ENCODE measurements at places on chromosomes 5 and 9. TPM values are rescaled to one million over a fixed set of nuclear protein-coding genes. Genes with fewer than 3 reads are reported as not detected.
A peak's percentile ranks its signal among the peaks of the same experiment; 100 is the strongest.

UBAP2 gene
- total RNA-seq, result 50.0 TPM

GRCh38 chr9:5554254-5554653 lies 43.9 kb downstream of the PDCD1LG2 start:
- H3K36me3 ChIP-seq, result no peaks in the 10 kb centered on the region
- H3K4me3 ChIP-seq, result no peak overlapping the region
- no peak for DNase-seq
- peaks cover 26% of the 10 kb centered on the region for H3K4me1 ChIP-seq
- no peak overlapping the region for H3K27ac ChIP-seq

GRCh38 chr5:154249826-154250225 lies 59.3 kb downstream of the GALNT10 start:
- no peak for DNase-seq
- no peaks in the 10 kb centered on the region for H3K36me3 ChIP-seq
- H3K4me3 ChIP-seq, result no peak overlapping the region
- no peaks in the 10 kb centered on the region for H3K27me3 ChIP-seq

- H3K4me1 ChIP-seq, result peaks cover 88% of the 10 kb centered on the region
- H3K27me3 ChIP-seq, result no peaks in the 10 kb centered on the region
- peak overlapping the region; percentile 100 for H3K27ac ChIP-seq
- peak; percentile 94 for DNase-seq
Observed at GRCh38 chr9:133133681-133134387, 12.8 kb upstream of the RALGDS start.

DNA sequence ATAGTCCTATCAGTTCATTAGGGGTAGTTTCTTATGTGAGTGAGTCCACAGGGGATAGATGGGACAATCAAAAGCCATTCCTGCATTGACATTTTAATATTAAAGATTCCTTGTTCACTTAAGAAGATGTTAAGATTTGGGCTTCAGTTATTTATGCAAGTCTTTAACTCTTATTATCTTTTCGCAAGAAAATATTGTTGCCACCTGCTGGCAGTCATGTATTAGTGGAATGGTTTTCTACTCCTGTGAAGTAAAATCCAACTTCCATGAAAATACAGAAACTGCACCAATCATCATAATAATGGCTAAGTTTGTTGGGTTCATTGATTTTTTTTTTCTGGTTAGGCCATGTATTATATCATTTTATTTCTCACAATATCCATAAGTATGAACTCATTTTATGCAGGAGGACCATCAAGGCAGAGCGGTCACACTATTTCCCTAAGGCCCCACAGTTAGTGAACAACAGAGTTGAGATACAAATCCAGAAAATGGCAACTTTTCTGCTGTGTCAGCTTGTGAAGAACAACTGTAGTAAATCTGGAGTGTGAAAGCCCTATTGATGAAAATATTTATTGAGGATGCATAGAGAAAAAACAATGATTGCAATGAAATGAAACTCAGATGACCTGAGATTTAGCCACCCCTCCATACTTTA lies 88.5 kb upstream of the TXNDC8 start:
- H3K4me1 ChIP-seq, result no peaks in the 10 kb centered on the region
- no peak for DNase-seq
- no peaks in the 10 kb centered on the region for H3K27me3 ChIP-seq
- H3K36me3 ChIP-seq, result no peaks in the 10 kb centered on the region
- H3K4me3 ChIP-seq, result no peak overlapping the region
